ENCODE measurements at places on chromosomes 4 and X.

DNA sequence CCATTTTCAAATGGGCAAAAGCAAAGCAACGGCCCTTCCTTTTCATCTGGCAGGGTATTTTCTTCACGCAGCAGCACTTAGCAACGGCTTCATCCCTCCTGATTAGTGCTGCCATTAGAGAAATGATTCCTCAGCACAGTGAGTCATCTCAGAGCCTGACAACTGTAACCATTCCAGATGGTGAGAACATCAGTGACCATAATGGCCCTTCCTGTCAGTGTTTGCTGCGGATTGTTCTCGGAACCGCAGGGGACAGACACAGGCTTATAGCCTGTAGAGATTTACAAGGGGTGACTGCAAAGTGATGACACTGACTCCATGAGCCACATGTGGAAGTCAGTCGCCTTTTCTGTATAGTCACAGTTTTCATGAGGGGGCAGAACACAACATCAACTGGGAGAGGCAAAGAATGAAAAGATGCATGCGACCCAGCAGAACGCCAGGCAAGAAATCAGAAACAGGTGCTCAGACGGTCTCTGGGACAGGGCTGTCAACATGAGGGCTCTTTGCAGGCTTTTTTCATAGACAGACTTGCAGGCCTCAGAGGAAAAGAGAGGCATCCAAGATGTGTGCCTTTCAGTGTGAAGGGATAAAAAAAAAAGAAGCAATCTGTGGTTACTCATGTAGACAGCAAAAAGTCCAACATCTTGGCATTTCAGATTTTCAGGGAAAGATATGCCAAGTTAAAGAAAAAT is 69.9 kb upstream of the FBXW7 start:
- no peak for DNase-seq

DNA sequence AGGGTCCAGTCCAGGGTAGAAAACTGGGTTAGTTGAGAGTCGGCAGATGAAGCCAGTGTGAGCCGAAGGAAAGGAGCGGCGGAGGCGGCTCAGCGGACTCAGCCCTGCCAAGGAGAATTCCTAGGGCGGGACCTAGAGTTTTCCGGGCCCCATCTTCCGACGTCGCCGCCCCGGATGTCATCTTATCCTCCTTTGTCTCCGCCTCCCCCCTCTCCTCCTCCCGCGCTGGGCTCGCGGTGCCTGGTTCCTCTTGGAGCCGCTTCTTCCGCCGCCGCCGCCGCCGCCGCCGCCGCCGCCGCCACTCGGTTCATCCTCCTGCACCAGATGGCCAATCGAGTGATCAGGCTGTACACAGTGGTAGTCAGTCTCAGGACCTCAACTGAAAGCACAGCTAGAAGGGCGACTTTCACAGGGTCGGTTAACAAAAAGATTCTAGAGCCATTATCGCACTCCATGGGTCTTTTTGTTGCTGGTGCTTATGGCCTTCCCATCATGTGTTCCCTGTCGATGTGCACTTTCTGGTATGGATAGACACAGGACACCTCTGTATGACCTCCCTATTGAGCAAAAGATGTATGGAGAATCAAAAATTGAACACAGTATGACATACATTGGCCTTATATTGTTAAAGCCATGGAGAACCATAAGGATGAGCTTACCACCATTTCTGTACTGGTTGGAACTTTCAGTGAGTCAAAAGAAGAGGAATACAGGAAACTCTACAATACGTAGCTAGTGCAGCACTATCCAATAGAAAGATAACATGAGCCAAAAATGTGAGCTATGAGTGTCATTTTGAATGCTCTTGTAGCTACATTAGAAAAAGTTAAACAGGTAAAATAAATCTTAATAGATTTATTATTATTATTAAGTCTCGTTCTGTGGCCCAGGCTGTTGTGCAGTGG is 32.4 kb upstream of the THOC2 start:
- DNase-seq, result peak; percentile 7

- DNase-seq, result no peak
These were observed 4.8 kb downstream of the CPE start for GRCh38 chr4:165383591-165384073.

- DNase-seq, result no peak
These were observed 22.2 kb downstream of the SPINK2 start for GRCh38 chr4:56799161-56799759.

DNA sequence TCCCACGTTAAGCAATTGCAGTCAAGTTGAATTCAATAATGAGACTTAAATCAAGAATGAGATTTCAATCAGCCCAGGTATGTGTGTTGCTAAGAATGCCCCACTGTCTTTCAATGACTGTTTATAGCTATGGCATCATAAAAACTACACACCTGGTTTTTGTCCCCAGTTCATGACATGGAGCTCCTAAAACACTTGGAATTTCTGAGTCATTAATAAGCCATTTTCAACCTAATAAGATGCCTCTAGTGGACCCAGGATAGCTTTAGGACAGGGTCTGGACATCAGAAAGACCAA is 72.7 kb upstream of the STS start:
- DNase-seq, result no peak

DNA sequence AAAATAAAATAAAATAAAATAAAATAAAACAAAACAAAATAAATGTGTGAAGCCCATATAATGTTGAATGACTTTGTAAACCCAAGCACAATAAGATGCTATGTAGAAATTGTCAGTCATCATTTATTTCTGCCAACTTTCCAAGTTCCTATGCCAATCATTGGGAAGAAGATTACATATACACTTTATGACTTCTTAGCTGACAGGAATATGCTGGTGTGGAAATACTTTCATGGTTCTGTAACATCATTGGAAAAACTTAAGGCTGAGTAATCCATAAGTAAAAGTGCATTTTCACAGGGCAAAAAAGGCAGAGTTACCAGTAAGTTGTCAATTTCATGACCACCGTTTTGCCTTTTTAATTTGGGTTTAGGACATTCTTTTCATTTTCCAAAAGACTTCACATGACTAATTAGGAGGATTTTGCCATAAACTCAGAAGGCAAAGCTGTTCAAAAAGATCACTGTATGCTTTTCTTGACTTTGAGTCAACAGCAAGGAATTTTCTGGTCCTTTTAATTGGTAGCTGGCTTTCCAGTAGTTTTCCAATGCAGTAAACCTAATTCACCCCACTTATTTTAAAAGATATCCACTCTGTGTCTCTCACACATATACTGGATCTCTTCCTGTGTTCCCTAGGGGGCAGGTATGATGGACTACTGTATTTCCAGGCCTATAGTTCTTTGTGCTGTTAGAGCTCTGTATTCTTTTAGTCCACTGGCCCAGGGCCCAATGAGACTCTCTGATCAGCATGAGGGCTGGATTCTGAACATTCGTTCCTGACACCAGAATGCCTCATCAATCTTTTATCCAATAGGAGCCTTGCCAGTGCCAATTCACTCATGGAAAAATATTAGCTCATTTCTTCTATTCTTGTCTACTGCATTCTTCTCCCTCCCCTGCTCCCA is 26.2 kb upstream of the SCRG1 start:
- DNase-seq, result no peak

- DNase-seq, result no peak
These were observed 1682.7 kb upstream of the PCDH7 start for GRCh38 chr4:29037501-29037900.

DNA sequence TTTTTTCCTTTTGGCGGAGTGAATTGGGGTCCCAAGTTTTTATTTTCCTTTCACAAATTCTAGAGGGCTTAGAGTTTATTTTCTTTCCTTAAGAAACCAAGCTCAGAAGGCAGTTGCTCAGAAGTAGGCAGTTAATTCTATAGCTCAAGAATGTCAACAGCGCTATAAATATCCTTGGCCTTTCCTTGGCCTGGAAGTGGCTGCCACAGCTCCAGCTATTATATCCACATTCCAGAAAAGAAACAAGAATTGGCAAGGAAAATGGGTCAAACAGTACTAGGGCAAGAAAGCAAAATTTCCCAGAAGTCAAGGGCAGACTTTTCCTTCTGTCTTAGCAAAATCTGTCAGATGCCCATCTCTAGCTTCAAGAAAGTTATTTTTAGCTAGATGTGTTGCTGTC is 31.0 kb downstream of the SLC10A6 start:
- no peak for DNase-seq

- DNase-seq, result no peak
These were observed 257.2 kb downstream of the FBXW7 start for GRCh38 chr4:152278505-152279233.

DNA sequence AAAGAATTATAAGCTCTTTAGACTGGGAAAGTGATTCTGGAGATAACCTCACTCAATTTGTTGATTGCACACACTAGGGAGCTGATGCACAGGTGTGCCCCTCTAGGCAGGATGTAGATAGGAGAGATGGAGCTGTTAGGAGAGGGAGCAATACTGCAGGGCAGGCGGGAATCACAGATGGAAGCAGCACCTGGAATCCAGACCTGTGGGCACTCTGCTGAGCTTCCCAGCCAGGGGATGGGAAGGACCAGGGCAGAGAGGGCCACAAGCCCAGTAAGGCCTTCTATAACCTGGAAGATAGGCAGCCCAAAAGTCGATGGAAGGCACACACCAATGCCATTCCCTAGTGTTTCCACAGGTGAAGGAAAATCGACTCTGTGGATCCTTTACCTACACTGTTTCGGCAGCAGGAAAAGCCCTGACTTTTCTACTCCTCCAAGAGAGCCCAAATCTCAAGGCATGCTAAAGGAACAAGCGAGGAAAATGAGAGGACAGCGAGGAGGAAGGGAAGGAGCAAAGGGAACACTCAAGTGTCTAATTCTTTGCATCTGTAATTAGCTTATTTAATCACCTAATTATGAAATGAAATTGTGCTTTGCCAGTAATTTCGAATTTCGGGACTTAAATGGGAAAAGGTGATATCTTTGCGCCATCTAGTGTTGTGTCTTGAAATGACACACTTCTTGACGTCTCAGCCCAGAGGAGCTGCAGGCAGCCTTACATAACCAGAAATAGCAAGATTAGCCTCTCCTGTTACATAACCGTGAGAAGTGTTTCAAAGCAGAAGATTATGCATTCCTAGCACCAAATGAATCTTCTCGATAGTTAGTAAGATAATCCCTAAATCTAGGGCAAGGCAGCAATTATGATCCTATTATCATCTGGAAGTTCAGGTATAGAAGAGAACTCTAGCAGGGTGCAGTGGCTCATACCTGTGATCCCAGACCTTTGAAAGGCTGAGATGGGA is 31.0 kb upstream of the TLR3 start:
- no peak for DNase-seq

GRCh38 chr4:41375561-41375960 is 118.8 kb downstream of the UCHL1 start:
- no peak for DNase-seq

DNA sequence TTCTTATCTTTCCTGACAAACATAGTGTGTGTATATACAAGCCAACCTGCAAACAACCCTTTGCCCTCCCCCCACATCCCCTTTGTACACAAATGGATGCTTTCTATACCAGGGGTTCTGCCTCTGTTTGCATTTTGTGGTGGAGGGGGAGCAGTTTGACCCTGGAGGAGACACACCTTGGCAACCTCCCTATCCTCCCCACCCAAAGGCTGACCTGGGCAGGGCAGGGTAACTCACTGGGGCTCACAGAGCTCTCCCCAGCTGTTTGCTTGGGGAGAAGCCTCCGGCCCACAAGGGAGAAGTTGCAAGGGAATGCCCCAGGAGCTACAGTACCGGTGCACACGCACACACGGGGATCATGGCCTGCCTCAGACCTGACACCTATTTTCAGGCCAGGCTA is 372.6 kb downstream of the BCOR start:
- DNase-seq, result no peak

- no peak for DNase-seq
These were observed 8.9 kb downstream of the PRRG3 start for GRCh38 chrX:151704041-151704663.

DNA sequence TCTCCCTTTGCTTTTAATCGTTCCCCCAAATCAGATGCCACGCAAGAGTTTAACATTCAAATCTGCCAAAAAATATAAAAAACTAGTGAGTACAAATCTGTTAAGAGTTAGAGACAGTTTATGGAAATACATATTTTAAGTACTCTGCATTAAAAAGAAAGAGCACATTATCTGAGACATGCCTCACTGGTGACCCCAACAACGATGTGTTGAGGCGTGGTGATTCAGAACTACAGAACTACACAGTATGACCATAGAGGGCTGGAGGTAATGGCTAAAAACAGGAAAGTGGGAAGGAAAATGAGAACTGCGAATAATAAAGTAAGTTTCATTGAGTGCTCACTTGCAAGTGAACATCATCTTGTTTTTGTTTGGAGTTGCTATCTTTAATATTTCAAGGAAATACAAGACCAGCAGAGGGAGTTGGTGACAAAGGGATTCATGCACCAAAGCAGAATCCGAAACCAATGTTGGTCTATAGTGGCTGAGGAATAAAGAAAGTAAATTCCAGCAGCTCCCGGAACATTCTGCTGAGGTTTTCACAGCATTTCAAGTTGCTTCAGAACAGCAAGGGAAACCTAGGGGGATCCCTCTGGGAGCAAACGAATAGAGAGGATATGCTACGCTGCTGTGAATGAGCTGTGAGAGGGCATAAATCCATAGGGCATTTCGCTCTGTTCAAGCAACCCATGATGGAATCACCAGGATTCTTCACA is 92.2 kb downstream of the DCHS2 start:
- no peak for DNase-seq

- no peak for DNase-seq
These were observed 18.4 kb upstream of the DMP1 start for GRCh38 chr4:87631668-87632067.

GRCh38 chr4:14856934-14857235 is 145.4 kb upstream of the CPEB2 start:
- no peak for DNase-seq

- DNase-seq, result no peak
These were observed 28.5 kb downstream of the EMCN start for GRCh38 chr4:100489305-100489704.

- DNase-seq, result no peak
These were observed 38.7 kb downstream of the TSPAN7 start for GRCh38 chrX:38599796-38600755.

DNA sequence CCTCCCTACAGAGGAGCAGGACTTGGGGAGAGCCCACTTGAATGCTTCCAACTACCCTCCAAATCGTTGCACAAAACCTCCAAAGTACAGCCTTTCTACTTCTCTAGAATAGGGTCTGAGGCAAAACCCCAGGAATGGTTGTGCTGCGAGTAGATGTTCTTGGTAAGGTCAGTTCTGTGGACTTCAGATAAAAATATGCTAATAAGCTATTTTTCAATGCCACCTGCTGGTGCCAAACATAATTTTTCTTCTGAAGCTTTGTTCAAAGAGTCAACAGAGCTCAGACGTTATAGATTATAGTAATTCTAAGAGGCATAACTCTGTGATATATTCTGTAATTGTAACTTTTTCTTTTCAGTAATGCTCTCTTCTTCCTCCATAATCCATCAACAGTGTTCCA is 425.7 kb downstream of the GPAT3 start:
- DNase-seq, result no peak

- DNase-seq, result no peak
These were observed 30.4 kb downstream of the ACSL1 start for GRCh38 chr4:184795214-184795844.

DNA sequence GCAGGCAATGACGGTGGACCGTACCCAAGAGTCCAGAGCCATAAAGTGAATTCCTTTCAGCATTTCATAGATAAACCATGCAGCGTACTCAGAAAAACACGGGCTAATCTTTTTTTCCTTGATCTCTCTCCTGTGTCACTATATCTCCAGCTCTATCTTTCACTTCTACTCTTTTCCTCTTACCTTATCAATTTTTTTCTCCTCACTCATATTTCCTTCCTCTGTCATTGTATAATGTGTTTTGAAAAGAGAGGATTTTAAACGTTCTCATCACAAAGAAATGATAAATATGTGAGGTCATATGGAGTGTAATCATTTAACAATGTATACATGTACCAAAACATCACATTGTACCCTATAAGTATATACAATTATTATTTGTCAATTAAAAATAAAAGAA is 176.5 kb downstream of the CPE start:
- no peak for DNase-seq
